ENCODE measurements at places on chromosomes 7 and 10.

GRCh38 chr10:61895898-61896600, 5.5 kb upstream of the ARID5B start:
- no peak for DNase-seq

GRCh38 chr7:16558761-16559302, 32.2 kb downstream of the LRRC72 start:
- DNase-seq, result no peak

DNA sequence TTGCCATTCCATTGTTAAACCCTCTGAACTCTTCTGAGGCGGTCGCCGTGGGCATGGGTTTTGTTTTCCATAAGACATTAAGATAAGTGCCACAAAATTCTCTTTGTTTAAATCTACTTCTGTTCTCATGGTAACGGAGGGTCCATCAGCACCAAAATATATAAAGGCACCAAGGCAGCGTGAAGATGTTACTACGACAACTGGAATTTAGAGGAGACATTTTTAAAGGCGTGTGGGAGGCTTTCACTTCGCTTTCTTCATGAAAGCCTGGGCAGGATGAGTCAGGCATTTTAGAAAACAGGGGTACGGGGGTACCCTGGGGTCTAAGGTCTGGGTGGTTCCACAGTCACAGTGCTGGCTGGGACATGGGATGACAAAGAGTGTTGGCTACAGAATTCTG, 34.0 kb downstream of the SMKR1 start:
- no peak for DNase-seq

DNA sequence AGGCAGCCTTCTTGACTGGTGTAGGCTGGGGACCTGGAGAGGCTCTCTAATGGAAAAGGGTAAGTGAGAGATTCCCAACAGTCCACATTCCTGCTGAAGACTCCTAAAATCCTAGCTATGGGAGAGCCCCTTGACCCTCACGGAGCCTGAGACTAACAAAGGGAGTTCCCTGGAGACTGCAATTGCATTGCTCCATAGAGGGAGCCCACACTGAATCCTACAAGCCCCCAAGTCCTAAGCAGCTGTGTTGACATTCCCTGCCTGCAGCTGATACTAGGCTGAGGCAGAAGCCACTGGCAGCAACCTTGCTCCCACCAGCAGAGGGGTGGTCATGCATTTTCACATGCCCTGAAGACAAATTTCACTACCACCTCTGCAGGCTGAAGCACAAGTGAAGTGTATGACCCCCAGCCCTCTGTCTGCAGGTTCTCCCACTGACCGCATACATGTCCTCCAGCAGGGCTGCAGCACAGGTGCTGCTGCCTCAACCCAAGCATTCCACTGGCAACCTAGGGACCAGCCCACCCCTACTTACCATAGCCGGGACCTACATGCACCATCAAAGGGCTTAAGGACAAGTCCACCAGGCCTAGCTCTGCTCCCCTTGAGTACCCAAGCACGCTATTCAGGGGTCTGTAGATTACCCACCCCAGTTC, 130.3 kb upstream of the SLC13A1 start:
- no peak for DNase-seq

DNA sequence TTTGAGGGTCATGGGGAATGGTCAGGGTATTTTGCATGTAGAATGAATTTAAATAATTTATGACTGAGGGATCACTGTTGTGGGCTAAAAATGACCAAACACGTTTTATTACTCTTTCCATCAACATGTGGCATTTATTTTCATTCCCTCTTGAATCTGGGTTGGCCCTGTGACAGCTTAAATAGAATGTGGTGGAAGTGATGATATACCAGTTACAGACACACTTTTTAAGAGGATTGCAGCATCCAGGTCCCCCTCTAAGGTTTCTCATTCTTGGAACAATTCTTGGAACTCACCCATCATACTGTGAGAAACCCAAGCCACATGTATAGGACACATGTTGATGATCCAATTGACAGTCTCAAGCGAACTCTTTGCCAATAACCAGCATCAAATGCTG, 272.4 kb downstream of the ETV1 start:
- DNase-seq, result no peak

- DNase-seq, result no peak
Observed at GRCh38 chr7:32502728-32503127, 7.4 kb downstream of the AVL9 start.

DNA sequence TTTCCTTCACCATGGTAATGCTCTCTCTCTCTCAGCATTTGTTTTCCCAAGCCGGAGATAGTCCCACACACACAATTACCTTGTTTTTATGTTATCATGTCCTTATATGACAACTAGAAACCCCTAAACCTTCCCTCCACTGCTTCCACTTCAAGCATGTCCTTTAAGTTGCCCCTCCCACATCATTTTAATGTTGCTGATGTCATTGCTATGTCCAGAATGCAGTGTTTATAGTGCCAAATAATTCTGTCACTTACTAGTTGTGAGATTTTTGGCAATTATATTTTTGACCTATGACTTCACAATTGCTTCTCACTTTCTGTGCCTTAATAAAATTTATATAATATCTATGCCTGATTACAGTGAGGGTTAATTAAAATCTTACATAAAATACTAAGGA, 645.9 kb downstream of the XPNPEP1 start:
- no peak for DNase-seq

- no peak for DNase-seq
Observed at GRCh38 chr10:119135513-119135881, 30.0 kb downstream of the SFXN4 start.

- no peak for DNase-seq
Observed at GRCh38 chr10:51875610-51876009, 176.2 kb upstream of the CSTF2T start.

GRCh38 chr10:133444342-133445267, 9.1 kb upstream of the SCART1 start:
- no peak for DNase-seq

- no peak for DNase-seq
Observed at GRCh38 chr10:5544216-5544805, 19.6 kb downstream of the CALML3 start.

DNA sequence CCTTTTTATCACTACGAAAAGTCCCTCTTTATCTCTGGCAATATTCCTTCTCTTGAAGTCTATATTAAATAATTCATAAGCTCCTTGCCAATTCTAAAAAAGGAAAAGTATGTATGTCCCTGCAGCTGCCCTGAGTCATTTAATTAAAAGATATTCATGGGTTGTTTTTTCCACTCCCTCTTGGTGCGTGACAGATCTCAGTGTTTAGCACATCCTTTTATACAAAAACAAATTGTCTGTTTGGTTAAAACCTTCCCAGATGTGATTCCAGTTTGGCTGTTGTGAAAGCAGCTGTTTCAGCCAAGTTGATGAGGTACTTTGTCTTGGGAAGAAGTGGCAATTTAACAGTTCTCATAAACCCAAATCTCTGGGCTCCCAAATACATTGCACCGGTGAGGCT, 33.8 kb upstream of the PRLHR start:
- DNase-seq, result no peak

GRCh38 chr10:77308084-77308732, 329.4 kb downstream of the KCNMA1 start:
- DNase-seq, result no peak

GRCh38 chr10:79443338-79444198, 1.9 kb downstream of the ZCCHC24 start:
- DNase-seq, result no peak

- DNase-seq, result no peak
Observed at GRCh38 chr10:129005080-129005479, 462.0 kb upstream of the MGMT start.

- DNase-seq, result no peak
Observed at GRCh38 chr7:46948716-46949115, 633.2 kb downstream of the TNS3 start.

DNA sequence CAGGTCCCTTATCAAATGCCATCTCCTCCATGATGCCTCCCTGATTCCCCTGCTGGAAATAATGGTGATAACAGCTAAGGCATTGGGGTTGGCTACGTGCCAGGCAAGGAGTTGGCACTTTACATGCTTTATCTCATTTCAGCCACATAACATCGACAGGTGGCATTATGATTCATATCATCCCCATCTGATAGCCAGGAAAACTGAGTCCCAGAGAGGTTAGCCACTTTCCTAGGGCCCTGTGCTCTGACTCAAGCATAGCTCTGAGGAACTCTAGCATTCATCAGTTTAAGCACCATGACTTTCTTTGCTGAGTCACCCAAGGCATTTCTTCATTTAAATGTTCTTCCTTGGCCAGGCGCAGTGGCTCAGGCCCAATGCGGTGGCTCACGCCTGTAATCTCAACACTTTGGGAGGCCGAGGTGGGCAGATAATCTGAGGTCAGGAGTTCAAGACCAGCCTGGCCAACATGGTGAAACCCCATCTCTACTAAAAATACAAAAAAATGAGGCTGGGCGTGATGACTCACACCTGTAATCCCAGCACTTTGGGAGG, 6.6 kb downstream of the LEP start:
- DNase-seq, result no peak

- DNase-seq, result no peak
Observed at GRCh38 chr7:75756991-75757676, 14.9 kb downstream of the CCL26 start.

GRCh38 chr7:99042957-99043356, 101.0 kb downstream of the SMURF1 start:
- DNase-seq, result no peak

DNA sequence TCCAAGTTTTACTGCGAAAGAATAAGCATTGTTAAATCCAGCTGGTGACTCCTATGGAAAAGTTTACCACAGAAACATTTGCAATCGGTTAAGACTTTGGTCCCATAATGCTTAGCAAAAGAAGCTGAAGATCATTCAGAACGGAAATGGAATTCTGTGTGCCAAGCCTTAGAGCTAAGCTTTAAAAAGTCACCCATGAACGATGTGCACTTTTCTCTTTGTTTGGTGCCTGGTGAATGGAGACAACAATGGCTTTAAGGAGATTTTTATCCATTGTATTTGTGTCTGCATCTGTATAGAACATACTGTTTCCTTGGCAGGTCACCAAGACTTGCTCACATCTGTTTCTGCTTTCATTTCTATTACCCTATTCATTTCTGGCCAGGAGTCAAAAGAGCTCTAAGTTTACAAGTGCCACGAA, 26.3 kb upstream of the COL1A2 start:
- no peak for DNase-seq

GRCh38 chr10:124727361-124727960, 16.7 kb downstream of the FAM53B start:
- DNase-seq, result no peak

DNA sequence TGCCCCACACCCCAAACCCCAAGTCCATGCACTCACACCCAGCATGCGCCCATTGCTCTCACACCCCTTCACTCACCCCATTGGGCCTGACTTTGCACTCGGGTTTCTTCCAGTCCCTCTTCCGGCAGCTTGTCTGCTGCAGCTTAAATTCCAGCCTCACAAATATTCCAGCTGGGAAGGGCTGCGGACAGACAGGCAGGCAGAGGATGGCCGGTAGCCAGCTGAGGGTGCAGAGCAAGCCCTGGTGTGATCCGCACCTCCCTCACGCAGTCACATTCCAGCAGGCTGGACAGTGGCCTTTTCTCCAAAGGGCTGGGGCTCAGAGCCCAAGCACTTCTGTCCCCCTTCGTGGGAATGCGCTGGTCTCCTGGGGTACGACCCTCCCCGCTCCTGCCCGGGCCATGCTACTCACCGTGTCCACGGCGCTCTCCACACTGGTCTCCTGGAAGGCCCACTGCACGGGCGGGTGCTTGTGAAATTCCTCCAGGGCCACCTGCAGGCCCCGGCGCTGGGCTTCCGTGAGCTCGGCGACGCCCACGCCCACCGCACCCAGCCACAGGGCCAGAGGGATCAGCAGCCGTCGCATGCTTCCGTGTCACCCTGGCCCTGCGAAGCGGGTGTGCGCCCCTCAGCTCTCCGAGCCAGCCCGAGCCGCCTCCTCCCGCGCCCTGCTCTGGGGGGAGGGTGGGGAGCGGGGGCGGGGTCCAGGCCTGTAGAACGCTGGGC, 1.2 kb downstream of the RARRES2 start:
- DNase-seq, result no peak

DNA sequence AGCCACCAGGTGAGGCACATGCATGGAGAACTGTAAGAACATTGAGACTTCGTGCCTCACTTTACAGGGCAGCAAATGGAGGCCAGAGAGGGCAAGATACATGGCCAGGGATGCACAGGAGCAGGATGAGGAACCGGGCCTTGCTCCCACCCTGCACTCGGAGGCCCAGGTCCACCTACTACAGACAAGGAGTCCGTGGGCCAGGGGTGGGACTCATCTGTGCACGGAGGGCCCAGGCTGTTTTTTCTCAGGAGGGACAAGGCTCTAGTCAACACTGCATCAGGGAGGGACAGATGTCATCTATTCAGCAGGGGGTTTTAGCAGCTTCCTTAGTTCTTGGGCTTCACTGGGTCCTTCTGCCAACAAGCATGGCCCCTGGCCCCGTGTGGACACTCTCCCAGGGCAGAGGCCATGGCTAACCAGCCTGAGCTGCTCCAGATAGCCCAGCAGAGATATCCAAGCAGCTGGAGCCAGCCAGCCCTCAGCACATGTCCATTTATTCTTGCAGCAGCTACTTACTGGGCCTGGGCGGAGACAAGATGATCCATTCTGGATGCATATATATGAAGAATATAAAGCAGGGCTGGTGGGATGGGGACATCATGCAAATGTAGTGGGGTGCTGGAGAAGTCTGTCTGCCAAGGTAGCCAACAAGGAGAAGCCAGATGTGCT, 134.5 kb upstream of the RET start:
- no peak for DNase-seq

GRCh38 chr10:75764974-75765788, 333.8 kb downstream of the LRMDA start:
- DNase-seq, result no peak

- peak; percentile 55 for DNase-seq
Observed at GRCh38 chr10:15106352-15107013, 9.3 kb downstream of the RPP38 start.

- DNase-seq, result no peak
Observed at GRCh38 chr10:68829521-68829920, 2.2 kb downstream of the STOX1 start.

GRCh38 chr10:114328441-114328812, 75.9 kb downstream of the AFAP1L2 start:
- no peak for DNase-seq

DNA sequence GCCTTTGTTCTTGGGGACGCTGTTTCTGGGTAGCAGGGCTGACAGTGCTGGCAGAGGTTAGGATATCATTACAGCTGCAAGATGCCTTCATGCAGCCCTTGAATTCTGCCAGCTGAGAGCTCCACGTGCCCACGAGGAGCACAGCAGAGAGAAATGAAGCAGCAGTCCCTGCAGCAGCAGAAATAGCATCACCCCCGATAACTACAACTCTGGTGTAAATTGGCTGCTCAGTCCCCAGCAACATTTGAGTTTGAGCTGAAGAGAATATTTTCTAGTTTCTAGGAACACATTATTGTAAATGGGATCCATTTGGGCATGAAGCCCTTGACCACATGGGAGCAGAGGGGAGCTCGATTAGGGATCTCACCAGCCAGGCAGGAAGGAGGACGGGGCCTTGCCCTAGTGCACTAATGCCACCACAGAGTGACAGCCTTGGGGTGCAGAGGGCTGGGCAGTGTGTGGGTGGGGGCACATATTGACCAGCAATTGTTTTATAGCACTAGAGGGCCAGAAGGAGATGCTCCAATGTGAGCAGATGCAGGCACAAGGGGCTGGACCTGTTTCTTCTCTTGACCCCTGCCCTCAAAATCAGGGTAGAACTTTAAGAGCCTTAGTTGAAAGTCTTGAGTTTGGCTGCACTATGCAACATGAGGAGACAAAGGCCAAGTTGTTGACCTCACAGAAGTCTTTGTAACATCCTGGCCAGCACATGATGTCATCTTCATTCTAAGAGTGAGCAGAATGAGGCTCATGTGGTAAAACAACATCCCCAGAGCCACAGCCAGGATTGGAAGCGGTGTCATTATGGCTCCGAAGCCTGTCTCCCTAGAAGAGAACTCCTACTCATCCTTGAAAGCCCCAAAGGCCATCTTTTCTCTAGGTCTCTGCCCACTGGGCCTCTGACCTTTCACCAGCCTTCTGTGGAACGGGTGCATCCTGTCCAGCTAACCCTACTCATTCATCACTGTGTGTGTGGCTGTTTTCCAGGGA, 52.6 kb downstream of the ADCY1 start:
- no peak for DNase-seq

Measured in activated T-cell treated with anti-CD3 and anti-CD28 coated beads for 4 hours (primary cell).